ENCODE measurements at places on chromosomes 7 and 10.

DNA sequence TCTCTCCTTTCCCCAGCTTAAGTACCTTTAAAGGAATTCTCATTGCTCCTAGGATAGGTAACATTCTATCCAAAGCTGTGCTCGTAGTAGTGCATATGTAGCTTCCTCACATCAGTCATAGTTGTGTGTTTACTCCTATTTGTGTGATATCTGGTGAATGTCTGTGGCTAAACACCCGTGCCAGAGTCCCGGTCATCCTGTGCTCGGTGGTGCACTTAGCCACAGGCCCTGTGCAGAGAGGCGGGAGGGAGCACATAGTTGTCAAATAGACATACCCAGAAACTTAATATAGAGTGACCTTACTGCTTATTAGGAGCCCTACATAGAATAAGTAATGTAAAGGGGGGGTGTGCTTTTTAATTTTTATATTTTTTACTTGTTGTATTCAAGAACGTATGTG is 76.6 kb downstream of the RBM33 start:
- no peak for DNase-seq

GRCh38 chr7:15675379-15675778 is 11.1 kb downstream of the MEOX2 start:
- no peak for DNase-seq

DNA sequence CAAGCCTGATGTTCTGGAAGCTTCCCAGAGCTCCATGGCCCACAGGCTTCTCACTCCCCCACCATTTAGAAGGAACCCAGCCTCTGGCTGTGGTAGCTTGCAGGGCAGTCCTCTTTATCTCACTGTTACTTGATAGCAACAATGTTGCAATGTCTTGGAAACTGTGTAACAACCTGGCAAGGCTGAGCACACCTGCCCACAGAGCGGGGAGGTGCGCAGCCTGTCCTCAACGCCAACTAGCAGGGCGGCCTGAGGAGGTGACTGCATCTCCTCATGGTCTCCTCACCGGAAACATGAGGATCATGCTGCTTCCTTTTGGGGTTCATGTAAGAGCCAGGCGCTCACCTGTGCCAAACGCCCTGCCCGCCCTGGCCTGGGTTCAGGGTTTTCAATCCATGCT is 43.7 kb upstream of the INSIG1 start:
- no peak for DNase-seq

DNA sequence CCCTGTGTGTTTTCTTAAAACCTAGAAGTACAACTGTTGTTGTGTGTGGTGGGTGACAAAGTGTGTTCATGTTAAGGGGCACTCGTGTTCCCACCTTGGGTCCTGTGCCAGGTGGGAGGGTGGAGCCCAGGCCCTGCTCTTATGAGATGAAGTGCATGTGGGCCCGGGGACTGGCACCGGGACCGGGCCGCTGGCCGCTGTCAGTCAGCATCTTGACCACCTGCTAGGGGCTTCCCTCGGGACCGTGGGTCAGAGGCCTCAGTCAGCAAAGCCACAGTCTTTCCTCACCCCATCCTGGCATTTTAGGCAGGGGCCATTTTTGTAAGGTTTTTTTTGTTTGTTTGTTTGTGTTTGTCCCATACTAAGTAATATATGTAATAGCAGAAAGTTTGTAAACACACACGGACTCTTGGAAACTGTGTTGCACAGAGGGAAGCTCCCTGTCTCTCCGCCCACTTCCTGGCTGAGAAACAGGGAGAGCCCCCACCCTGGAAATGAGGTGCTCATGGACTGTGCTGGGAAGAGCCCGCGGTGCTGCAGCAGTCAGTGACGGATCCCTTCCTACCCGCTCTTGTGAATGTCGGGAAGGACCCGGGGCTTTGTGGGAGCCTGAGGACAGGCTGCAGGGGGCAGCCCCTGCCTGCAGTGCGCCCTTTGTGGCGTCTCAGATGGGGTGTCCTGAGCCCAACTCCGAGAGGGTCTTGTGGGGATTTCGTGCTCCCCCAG is 13.4 kb downstream of the AGAP3 start:
- no peak for DNase-seq

DNA sequence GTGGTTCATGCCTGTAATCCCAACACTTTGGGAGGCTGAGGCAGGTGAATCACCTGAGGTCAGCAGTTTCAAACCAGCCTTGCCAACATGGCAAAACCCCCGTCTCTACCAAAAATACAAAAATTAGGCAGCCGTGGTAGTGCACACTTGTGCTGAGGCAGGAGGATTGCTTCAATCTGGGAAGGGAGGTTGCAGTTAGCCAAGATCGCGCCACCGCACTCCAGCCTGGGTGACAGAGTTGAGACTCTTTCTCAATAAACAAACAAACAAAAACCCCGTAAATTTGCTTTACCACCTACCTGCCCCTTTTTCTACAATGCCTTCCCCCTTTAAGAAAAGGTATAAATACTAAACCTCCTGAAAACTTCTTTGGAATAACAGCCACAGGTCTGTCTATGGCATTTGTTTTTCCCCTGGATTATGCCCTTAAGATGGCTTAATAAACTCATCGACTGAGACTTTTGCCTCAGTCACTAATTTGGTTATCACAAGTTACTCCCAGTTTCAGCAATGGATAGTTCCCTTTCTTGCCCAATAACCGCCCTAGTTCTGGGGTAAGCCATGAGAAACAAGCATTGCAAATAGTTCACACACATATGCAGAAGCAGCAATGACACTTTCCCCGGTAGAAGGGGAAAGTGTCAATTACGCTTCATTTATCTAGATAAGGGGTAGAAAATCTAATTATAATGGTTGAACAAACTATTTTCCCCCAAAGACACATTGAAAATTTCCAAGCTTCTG is 52.8 kb upstream of the SVIL start:
- no peak for DNase-seq

GRCh38 chr7:3518546-3518945 is 217.5 kb downstream of the SDK1 start:
- DNase-seq = no peak

GRCh38 chr7:42134276-42134876 is 102.6 kb downstream of the GLI3 start:
- no peak for DNase-seq

DNA sequence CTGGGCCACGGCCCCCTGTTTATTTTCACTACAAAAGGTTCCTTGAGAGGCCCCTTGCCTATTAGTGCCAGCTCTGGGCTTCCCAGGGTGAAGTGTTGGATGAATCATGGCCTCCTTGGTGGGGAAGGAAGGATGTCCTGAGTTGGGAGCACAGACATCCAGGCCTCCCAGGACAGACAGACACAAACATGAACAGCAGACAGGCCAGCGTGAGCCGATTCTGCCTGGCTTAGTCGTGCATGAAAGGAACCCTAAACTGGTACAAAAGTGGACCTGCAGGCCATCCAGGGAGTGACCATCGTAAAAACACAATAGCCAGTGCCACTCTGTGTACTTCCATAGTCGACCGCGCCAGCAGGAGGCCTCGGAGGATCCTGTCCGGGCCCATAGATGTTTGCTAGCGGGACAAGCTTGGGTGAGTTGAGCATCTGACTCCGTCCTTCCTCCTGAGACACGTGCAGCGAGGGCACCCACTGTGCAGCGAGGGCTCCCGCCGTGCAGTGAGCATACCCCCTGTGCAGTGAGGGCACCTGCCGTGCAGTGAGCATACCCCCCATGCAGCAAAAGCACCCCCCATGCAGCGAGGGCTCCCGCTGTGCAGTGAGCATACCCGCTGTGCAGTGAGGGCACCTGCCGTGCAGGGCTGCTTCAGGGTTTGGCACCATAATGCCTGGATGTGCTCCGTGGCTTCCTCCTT is 51.3 kb upstream of the PRKAR1B start:
- DNase-seq = no peak

GRCh38 chr10:12583891-12584595 is 234.7 kb downstream of the CAMK1D start:
- DNase-seq = no peak

DNA sequence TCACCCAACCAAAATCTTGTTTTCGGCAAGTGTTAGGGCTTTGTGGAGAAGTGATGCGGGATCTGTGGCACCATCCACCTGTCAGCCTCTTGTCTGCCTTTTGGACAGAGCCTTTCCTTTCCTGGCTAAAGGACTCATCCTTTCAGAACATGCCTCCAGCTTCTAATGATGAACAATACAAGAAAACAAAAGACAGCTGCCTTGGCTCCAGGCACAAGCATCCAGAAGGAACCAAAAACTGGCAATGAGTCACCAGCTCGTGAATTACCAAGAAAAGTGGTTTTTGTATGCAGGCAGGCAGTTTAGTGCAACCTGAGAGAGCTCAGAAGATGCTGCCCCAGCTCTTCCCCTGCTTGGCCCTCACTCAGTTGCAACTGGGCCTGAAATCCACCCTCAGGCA is 84.6 kb upstream of the NAMPT start:
- no peak for DNase-seq

- DNase-seq = no peak
Observed at GRCh38 chr10:865924-866576, 65.5 kb downstream of the LARP4B start.

DNA sequence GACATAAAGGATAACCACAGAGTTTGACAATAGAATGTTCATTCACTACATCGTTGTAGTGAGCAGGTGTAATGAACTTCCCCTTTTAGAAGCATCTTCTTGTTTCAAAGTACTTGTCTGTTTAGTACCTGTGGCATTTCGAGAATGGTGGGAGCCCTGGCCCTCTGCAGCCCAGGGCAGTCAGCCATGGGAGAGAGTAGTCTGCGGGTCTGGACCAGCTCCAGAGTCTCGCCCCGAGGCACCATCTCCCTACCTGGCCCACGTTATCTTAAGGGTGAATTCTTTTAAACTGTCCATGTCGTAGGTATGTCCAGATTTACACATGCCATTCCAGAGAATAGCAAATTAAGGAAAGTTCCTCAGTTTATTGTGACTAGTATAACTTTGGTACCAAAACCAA is 99.7 kb downstream of the BMPR1A start:
- DNase-seq = no peak

DNA sequence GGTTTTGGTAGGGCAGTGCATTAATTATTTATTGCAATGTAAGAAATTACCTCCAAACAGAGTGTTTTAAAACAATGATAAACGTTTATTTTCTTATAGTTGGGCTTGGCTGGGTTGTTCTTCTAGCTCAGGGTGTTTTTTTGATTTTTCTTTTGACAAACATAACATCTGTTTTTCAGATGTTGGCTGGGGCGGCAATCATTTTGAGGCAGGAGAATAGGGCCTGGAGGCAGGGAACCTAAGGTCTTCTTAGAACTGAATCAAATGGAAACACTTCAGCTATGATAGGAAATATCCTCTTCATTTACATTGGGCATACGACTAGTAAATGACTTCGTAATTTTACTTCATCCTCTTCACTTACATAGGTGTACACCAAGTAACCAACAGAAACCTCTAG is 47.4 kb upstream of the NAMPT start:
- DNase-seq = no peak

DNA sequence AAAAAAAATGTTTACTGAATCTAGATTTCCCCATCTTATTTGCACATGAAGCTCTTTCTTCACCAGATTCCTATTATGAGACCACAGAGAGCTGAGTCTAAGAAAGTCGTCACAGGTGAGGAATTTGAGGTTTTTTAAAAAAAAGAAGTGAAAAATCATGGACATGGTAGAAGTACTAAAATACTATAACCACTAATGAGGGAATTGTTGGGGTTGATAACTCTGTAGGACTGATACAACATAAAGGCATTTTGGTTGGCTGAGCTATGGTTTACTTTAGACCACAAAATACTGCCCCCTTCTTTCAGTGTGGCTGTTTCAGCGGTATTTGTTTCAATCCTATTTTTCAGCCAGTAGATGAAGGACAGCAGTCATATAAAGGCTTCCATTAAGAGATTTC is 1111.3 kb downstream of the TYW1 start:
- no peak for DNase-seq

DNA sequence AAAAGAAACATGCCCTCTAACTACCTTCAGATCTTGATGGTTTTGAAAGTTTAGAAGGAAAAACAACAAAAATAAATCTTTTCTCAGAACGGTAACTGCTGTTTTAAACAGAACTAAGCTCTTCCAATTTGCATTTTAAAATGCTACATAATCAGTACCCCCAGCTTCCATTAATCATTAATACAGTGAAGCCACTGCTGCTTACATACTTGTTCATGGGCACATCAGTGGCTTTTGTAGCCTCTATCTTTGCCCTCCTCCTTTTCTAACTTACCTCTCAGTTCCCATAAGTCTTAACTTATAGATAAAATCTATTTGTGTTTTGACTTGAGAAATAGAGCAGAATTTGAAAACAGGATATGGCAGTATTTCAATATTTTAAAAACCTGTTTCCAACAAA is 109.1 kb downstream of the POLL start:
- DNase-seq = no peak

DNA sequence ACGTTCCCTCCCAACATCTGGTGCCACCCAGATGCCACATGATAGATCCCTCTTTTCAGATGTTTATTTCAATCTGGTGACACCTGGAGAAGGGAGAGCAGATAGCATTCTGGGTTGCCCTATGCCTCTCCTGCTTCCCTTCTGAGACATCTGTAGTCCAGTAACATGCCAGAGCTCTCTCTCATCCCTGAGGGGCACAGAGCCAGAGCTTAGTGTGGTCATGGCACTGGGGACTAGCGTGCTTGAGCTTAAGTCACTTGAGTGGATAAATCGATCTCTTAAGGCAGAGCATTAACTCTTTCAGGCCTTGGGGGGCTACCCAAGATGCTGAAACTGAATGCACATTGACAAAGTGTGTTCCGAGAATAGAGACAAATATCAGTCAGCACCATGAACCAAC is 47.9 kb downstream of the WNT2 start:
- no peak for DNase-seq

DNA sequence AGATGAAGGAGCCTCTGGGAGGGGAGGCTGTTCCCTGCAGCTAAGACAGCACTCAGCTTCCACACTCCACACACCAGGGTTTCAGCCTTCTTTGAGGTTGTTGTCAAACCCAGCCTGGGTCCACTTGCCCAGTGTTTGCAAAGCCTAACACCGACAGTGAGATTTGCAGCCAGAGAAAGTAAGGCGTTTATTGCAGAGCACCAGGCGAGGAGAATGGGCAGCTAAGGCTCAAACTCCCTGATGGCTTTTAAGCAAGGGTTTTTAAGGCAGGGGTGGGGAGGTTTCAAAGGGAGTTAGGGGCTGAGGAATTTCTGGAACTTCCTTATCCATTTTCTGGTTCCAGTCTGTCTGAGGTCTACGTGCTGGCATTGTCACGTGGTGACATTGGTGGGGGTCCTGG is 4.7 kb upstream of the ZNF775 start:
- no peak for DNase-seq

- DNase-seq = no peak
Observed at GRCh38 chr7:44216019-44216418, 15.2 kb downstream of the YKT6 start.

- DNase-seq = no peak
Observed at GRCh38 chr7:103764901-103765300, 224.6 kb downstream of the RELN start.

GRCh38 chr7:7231000-7231399 is 48.7 kb downstream of the C1GALT1 start:
- no peak for DNase-seq

DNA sequence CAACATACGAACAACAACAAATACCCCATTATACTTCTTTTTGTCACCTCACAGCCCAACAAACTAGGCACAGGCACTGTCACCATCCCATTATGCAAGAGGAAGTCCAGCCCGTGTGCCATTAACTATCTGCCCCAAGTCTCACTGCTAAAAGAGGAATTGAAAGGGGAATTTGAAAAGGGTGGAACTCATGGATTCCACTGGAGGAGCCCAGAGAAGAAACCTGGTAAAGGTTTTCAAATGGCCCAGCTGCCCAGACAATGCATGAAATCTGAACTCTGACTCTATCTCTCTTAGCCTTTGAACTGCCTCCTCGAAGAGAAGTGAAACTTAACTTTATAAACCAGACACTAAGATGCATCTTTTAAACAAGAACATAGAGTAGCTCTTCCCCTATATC is 130.0 kb downstream of the PLXNA4 start:
- no peak for DNase-seq

- DNase-seq = no peak
Observed at GRCh38 chr10:76010703-76011102, 579.3 kb downstream of the LRMDA start.

Measured in muscle of arm (tissue), 14 donors.